ENCODE measurements at places on chromosomes 1 and 21.

- no peak for DNase-seq
Observed at GRCh38 chr1:236161230-236161629, 18.9 kb downstream of the GPR137B start.

DNA sequence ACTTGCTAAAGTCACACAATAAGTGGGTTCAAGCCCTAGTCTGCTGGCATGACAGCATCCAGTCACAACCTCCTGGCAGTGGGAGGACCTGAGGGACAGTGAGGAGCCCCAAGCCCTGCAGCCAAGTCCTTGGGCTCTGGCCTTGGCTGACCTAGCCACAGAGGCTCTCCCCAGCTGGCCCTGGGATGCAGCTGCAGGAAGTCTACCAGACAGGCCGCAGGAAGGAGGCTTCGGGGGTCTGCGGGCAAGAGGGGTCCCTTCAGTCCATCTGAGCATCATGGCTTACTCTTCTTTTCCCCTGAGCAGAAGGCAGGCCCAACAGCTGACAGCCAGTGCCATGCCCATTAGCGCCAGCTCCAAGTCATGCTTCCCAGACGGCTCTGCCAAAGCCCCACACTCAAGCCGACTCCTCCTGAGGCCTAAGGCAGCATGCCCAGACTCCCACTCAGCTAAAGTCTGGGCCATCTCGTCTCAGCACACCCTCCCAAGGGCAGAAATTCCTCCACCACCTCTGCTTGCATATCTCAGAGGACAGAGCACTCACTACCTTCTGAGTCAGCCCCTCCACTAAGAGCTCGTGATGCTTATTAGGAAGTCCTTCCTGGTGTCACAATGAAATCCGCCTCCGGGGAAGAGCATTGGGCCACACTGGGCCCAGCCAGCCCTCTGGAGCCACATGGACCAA is 20.1 kb downstream of the SLC1A7 start:
- no peak for DNase-seq

DNA sequence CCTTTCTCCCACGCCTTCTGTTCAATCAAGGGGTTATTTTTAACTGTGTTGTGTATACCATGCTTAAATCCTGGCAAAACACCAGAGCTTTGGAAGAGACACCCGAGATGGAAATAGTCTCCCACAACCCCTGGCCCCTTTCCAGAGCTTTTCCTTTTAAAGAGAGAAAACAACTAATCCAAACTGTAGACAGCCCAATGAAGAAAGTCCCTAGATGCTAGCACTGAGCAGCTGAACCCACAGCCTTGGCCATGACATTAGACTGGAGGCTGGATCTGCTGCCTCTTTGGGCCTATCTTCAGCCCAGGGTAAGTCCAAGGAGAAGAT is 64.9 kb upstream of the ARTN start:
- no peak for DNase-seq

GRCh38 chr1:243946946-243947345 is 96.9 kb upstream of the AKT3 start:
- peak; percentile 15 for DNase-seq

DNA sequence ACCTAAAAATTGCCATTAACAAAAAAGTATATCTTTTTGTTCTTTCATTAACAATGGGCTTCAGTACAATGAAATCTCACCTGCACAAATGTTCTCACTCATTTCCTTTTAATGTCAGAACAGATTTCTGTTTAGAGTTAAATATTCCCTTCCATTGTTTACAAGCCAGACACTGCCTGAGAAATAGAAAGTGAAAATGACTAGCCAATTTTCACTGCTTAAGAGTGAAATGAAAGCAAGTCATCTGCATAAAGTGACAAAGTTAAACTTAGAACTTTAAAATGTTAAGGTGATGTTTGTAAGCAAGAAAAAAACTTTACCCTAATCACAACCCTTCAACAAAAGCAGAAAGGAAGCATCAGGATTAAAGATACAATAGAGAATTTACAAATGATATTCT is 27.5 kb downstream of the COA6 start:
- DNase-seq = peak; percentile 8
